ENCODE measurements at places on chromosomes 2 and 18.

DNA sequence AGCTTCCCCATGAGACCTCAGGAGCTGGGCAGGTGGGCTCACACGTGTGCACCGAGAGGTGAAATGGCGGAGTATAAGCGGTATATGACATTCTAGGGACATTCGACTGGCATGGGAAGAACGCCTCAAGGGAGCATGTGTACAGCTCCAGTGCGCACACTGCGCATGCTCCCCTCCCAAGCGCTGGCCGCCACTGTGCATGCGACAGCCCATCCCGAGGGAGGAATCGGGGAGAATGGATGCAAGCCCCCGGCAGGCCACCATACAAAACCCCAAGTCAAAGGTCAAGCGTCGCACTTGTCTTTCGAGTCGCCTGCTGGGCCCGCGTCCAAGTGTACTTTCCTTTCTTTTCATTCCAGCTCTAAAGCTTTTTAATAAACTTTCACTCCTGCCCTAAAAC, 103.4 kb upstream of the ODC1 start:
- DNase-seq: no peak

DNA sequence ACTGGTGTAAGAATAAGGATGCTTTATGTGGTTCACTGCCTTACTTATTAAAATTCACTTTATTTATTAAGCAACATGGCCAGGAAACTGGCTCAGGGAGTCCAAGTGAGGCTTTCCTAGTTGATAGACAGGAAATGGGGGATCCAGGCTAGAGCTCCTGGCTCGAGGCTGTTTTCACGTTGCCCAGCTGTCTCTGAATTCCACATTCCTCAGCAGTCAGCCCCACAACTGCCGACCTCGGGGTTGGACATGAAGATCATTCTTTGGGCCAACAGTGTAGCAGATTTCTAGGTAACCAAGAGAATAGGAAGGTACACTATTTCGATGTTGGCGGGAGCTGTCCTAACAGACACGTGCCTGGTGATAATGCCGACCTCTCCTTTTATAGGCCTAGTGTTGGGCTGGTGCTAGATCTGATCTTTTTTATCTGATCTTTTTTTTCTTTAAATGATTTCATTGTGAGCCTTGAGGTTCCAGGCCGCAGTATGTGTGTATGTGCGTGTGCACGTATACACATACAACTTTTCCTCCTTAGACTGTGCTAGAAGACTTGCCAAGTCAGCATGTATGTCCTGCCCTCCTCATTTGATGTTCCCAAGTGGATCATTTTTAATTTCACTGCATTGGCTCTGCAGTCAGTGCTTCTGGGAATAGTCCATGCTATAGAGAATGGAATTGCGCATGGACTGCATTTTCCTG, 103.5 kb downstream of the CABLES1 start:
- no peak for DNase-seq

- DNase-seq: no peak
These were observed 192.1 kb upstream of the CXCR4 start for GRCh38 chr2:136310005-136310495.

DNA sequence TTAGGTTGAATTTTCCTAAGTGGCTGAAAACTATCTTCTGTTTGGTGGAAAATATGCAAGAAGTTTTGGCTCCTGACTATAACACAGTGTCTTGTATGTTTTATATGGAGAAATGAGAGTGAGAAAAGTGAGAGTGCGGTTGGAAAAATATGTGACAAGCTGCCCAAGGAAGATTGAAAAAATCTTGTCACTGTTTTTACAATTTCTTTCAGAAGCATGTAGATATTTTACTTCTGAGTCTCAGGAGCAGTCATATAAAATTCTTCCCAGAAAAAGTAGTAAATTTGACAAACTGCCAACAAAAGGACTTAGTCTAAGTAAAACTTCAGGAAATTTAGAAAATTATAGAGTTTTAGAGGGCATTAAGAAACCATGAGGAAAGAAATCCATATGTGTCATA, 19.4 kb upstream of the RMND5A start:
- DNase-seq: no peak

DNA sequence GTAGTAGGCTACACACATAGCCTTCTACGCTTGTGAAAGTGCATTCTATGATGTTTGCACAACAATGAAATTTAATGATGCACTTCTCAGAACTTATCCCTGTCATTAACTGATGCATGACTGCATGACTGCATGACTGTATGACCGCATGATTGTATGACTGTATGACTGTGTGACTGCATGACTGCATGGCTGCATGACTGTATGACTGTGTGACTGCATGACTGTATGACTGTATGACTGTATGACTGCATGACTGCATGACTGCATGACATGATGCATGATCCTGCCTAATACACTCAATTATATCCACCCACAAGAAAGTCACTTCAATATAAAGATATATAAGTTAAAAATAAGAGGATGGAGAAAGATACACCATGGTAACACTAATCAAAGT, 365.4 kb upstream of the FSIP2 start:
- DNase-seq: no peak

Measured in Right ventricle myocardium superior (tissue), 1 donor.